Osteocyte (in vitro differentiated cells): ENCODE measurements at places on chromosomes 6 and 20. TPM values are rescaled to one million over a fixed set of nuclear protein-coding genes. Genes with fewer than 3 reads are reported as not detected.

- peaks cover 23% of the 10 kb centered on the region for H3K4me1 ChIP-seq
- DNase-seq, result no peak
- H3K36me3 ChIP-seq, result no peaks in the 10 kb centered on the region
- H3K27ac ChIP-seq, result peak overlapping the region; percentile 64
- H3K4me3 ChIP-seq, result no peak overlapping the region
- H3K27me3 ChIP-seq, result no peaks in the 10 kb centered on the region
Observed at GRCh38 chr6:144896871-144897270, 611.7 kb downstream of the UTRN start.

DNA sequence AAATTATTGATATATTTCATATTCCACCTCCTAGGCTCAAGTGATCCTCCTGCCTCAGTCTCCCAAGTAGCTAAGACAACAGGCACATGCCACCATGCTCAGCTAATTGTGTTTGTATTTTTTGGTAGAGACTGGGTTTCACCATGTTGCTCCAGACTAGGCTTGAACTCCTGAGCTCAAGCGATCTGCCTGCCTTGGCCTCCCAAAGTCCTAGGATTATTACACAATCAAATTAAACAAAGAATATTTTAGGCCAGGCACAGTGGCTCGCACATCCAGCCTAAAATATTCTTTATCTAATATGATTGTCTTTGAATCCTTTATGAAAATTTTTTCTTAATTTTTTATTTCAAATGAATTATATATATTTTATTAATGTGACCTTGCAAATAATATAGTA is 17.8 kb downstream of the ME1 start:
- no peak for DNase-seq
- H3K4me3 ChIP-seq, result no peak overlapping the region
- peaks cover 6% of the 10 kb centered on the region for H3K4me1 ChIP-seq
- H3K27me3 ChIP-seq, result no peaks in the 10 kb centered on the region
- no peak overlapping the region for H3K27ac ChIP-seq

DNA sequence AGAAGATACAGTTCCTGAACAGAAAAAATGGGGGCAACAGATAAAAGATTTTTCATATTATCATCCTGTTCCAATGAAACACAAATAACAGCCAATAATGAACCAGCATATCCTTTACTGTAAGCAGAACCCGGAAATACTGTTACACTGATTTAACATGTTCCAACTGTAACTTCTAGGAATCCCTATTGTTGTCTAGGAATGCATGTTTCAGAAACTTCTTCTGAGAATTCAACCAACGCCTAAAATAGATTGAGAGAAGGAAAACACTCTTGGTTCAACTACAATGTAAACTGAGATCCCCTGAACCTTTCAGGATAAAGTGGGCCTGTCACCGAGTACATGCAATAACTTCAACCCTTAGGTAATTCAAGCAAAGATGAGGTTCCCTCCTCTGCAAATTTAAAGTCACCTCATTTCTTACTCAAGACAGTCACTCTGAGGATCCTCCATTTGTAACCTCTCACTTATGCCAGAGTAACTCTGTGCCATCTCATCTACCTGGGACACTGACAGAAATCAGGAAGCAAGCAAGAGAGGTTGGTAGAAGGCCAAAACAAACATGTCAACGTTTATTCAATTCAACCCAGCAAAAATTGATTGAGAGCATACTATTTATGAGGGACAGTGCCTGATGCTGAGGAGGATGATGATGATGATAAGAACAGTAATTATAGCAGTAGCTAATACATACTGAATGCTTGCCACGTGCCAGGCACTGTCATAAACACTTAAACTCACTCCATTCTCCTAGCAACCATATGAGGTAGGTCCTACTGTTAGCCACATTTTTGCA is 14.1 kb downstream of the UBE3D start:
- H3K4me1 ChIP-seq, result peaks cover 8% of the 10 kb centered on the region
- H3K4me3 ChIP-seq, result no peak overlapping the region
- DNase-seq, result no peak
- H3K36me3 ChIP-seq, result peaks cover 17% of the 10 kb centered on the region
- no peak overlapping the region for H3K27ac ChIP-seq

The AARS2 gene
- total RNA-seq, result 13.2 and 13.3 TPM in 2 replicates

GRCh38 chr6:157728183-157728881 is 94.7 kb upstream of the SNX9 start:
- DNase-seq, result no peak
- no peak overlapping the region for H3K4me3 ChIP-seq
- H3K4me1 ChIP-seq, result peaks cover 14% of the 10 kb centered on the region
- H3K27me3 ChIP-seq, result no peaks in the 10 kb centered on the region
- H3K27ac ChIP-seq, result no peak overlapping the region
- peaks cover 9% of the 10 kb centered on the region for H3K36me3 ChIP-seq

- H3K4me1 ChIP-seq, result peaks cover 4% of the 10 kb centered on the region
- peak within 1 kb of the TSS; percentile 87 for H3K4me3 ChIP-seq
- peak within 1 kb of the TSS; percentile 59 for H3K27ac ChIP-seq
- H3K27me3 ChIP-seq, result peaks cover 20% of the 10 kb centered on the region
Observed at GRCh38 chr20:46512943-46513844, at the start of gene ZNF334. ZNF334 (minus strand) TSS chr20:46513559; CDS start chr20:46512102, 1,457 bp downstream.

- H3K27me3 ChIP-seq, result no peaks in the 10 kb centered on the region
- H3K36me3 ChIP-seq, result no peaks in the 10 kb centered on the region
- no peak overlapping the region for H3K27ac ChIP-seq
- H3K4me3 ChIP-seq, result no peak overlapping the region
- no peak for DNase-seq
Observed at GRCh38 chr6:51153109-51153508, 334.4 kb downstream of the TFAP2B start.

GRCh38 chr6:16637635-16638034 is 123.6 kb downstream of the ATXN1 start:
- peaks cover 28% of the 10 kb centered on the region for H3K4me1 ChIP-seq
- H3K36me3 ChIP-seq, result peaks cover 14% of the 10 kb centered on the region
- no peak overlapping the region for H3K27ac ChIP-seq
- H3K4me3 ChIP-seq, result no peak overlapping the region
- DNase-seq, result no peak

The CAP2 gene
- total RNA-seq, result 71.8 and 83.6 TPM in 2 replicates

GRCh38 chr6:11645016-11645415 is 107.5 kb downstream of the TMEM170B start:
- H3K4me3 ChIP-seq, result no peak overlapping the region
- peaks cover 38% of the 10 kb centered on the region for H3K4me1 ChIP-seq
- H3K27ac ChIP-seq, result no peak overlapping the region
- H3K36me3 ChIP-seq, result no peaks in the 10 kb centered on the region
- H3K27me3 ChIP-seq, result no peaks in the 10 kb centered on the region

GRCh38 chr6:73367761-73368355 is 1.8 kb downstream of the OOEP start:
- H3K27ac ChIP-seq, result no peak overlapping the region
- no peaks in the 10 kb centered on the region for H3K36me3 ChIP-seq
- H3K27me3 ChIP-seq, result peaks cover 10% of the 10 kb centered on the region
- no peaks in the 10 kb centered on the region for H3K4me1 ChIP-seq
- no peak for DNase-seq
- H3K4me3 ChIP-seq, result no peak overlapping the region

GRCh38 chr6:152206072-152206818 is 398.8 kb downstream of the ESR1 start:
- no peak overlapping the region for H3K4me3 ChIP-seq
- DNase-seq, result no peak
- H3K27me3 ChIP-seq, result no peaks in the 10 kb centered on the region
- peaks cover 63% of the 10 kb centered on the region for H3K36me3 ChIP-seq
- peaks cover 10% of the 10 kb centered on the region for H3K4me1 ChIP-seq

DNA sequence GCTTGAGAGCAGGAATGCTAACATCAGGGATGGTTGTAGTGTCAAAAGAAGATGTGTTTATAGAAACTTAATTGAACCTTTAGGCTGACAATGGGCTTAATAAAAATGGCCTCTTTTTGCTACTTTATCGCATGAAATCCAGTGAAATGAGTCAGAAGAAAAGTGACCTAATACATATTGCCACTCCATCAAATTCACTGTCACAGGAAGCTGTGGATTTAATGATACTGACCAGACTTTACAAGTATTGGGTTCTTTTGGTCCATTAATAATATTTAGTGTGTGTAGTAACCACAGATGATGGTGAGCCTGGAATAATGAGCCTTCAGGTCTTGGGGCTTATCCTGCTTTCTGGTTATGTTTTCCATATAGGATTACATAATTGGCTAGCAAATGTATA is 231.8 kb upstream of the GMDS start:
- peak overlapping the region; percentile 88 for H3K27ac ChIP-seq
- no peaks in the 10 kb centered on the region for H3K36me3 ChIP-seq
- H3K27me3 ChIP-seq, result no peaks in the 10 kb centered on the region

The CLPSL1 gene
- total RNA-seq, result not detected in 2 replicates

DNA sequence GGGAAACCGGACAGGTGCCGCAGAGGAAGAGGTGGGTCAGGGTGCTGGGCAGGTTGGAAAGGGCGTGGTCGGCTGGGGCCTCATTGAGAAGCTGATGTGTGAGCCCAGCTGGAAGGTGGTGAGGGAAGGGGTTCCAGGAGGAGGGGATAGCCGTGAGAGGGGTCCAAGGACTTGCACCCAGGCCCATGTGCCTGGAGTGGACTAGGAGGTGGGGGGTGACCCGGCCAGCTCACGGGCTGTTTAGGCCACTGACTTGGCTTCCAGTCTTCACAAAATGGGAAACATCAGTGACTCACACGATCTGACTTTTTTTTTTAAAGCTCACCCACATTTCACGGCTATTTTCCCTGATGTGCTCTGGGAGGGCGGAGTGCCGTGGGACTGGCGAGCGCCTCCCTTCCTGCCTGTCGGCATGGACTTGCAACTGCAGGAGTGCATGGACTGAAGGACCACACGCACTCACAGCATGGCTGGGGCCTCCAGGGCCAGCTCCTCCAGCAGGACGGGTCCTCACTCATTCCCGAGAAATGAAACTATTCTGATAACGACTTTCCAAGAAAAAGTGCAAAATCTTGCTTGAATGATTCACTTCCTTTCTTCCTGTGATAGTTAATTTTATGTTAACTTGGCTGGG is 13.5 kb upstream of the PDE10A start:
- no peak overlapping the region for H3K4me3 ChIP-seq
- no peaks in the 10 kb centered on the region for H3K36me3 ChIP-seq
- no peak overlapping the region for H3K27ac ChIP-seq
- no peaks in the 10 kb centered on the region for H3K4me1 ChIP-seq
- peaks cover 3% of the 10 kb centered on the region for H3K27me3 ChIP-seq
- DNase-seq, result no peak

DNA sequence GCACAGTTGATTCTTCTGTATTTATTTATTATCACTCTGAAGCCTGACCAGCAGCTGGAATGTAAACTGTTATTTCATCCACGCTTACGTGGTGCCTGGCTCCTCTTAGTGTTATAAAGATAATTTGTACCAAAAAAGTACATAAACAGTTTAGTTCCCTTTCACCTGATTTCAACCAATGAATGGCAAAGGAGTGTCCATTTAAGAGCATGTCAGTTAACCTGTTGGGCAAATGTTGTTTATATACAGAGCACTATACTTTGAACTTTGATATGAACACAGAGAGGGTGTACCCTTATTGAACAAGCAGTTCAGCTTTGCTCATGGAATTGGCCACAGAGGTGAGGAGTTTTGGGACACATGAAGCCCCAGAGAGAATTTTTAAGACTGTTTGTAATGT is 7.2 kb upstream of the CTCFL start:
- H3K27ac ChIP-seq, result no peak overlapping the region
- peaks cover 58% of the 10 kb centered on the region for H3K27me3 ChIP-seq
- no peak overlapping the region for H3K4me3 ChIP-seq
- DNase-seq, result no peak

- peaks cover 23% of the 10 kb centered on the region for H3K4me1 ChIP-seq
- H3K4me3 ChIP-seq, result no peak overlapping the region
- H3K27ac ChIP-seq, result no peak overlapping the region
- DNase-seq, result no peak
- H3K36me3 ChIP-seq, result no peaks in the 10 kb centered on the region
- H3K27me3 ChIP-seq, result no peaks in the 10 kb centered on the region
Observed at GRCh38 chr6:14664112-14664601, 546.6 kb downstream of the CD83 start.

- H3K4me3 ChIP-seq, result no peak overlapping the region
- no peaks in the 10 kb centered on the region for H3K4me1 ChIP-seq
- no peaks in the 10 kb centered on the region for H3K36me3 ChIP-seq
Observed at GRCh38 chr6:92617721-92618120, 801.6 kb downstream of the EPHA7 start.

DNA sequence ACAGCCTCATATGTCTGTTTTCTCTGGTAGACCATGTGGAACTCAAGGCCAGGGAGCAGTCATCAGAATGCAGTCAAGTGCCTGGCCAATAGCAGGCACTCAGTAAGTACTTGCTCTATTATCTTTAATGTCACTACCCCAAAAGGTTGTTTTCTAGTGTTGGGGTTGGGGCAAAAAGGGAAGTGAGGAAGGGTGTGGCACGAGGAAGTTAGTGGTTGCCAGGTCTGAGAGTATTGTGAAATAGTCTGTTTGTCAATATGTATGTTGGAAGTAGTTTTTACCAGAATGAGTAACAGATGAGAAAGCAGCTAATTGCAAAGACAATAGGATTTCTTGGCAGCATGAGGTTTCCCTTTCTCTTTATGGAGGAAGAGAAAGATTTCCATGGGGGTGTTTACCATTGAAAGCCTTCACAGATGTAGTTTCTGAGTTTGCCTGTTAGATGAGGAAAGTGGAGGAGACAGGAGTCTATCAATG is 59.5 kb upstream of the ARMH2 start:
- H3K4me3 ChIP-seq, result no peak overlapping the region
- no peaks in the 10 kb centered on the region for H3K27me3 ChIP-seq
- H3K27ac ChIP-seq, result no peak overlapping the region

GRCh38 chr20:38301309-38301708 is 2.6 kb upstream of the BPI start:
- H3K36me3 ChIP-seq, result no peaks in the 10 kb centered on the region
- H3K4me3 ChIP-seq, result no peak overlapping the region
- no peak for DNase-seq
- peaks cover 32% of the 10 kb centered on the region for H3K4me1 ChIP-seq

DNA sequence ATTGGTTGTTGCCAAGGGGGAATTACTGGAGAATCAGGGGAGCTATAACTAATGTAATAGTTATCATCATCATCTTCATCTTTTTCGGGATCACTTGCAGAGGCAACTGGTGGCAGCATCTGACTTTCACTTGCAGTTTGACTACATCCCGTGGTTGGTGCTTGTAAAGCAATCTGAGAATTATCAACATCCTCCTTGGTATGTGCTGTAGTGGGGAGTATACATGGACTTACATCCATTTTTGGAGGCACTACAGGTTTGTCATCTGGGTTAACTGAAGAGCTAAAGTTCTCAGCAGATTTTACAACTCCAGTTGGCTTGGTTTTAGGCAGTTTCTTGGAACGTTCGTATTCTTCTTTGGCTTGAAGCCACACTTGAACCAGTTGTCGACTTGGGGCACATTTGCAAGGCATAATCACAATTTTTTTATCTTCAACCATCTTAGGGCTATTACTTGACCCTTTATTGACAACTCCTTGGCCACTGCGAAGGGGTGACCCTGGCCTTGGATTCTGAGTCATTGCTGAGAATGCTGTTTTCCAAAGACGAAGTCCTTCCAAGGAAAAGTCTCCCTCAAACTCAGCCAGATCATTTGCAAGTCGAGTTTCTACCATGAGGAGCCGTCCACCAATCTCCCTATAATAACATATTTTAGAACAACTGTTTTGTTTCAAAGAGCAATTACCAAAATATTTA is 115.5 kb downstream of the REV3L start:
- H3K27ac ChIP-seq, result no peak overlapping the region
- H3K27me3 ChIP-seq, result no peaks in the 10 kb centered on the region
- DNase-seq, result no peak

DNA sequence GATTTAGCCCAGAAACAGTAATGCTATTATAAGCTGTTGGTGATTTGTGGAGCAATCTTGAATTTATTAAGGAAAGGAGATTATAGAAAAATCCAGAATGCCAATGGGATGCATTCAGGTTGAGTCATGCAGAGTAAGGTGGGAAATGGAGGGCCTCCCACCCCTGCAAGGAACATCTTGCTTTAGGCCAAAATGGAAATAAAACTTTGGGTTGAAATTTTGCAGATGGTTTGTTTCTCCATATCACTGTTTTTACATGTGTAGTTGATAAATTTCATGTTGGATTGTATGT is 152.4 kb downstream of the BCAS1 start:
- no peak overlapping the region for H3K4me3 ChIP-seq
- no peaks in the 10 kb centered on the region for H3K27me3 ChIP-seq
- no peak for DNase-seq
- peaks cover 42% of the 10 kb centered on the region for H3K4me1 ChIP-seq
